COLO829 (cell line): ENCODE measurements at places on chromosomes 16 and 17.
A peak's percentile ranks its signal among the peaks of the same experiment; 100 is the strongest.

- DNase-seq, result no peak
Observed at GRCh38 chr17:74053712-74054078, 149.8 kb upstream of the RPL38 start.

DNA sequence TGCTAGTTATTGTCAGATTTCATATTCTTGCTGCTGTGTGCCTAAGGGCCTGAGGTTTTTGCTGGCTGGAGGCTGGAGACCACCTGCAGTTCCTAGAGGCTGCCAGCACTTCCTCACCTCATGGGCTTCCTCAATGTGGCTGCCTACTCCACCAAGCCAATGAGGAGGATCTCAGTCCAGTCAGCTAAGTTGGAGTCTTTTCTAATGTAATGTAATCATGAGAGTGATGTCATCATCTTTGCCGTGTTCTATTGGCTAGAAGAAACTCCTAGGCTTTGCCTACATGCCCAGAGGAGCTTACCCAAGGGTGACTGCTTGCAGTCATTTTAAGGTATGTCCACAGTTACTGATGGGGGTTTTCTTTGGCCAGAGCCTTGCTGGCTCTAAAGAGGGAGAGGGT lies 53.0 kb downstream of the SOCS3 start:
- no peak for DNase-seq

DNA sequence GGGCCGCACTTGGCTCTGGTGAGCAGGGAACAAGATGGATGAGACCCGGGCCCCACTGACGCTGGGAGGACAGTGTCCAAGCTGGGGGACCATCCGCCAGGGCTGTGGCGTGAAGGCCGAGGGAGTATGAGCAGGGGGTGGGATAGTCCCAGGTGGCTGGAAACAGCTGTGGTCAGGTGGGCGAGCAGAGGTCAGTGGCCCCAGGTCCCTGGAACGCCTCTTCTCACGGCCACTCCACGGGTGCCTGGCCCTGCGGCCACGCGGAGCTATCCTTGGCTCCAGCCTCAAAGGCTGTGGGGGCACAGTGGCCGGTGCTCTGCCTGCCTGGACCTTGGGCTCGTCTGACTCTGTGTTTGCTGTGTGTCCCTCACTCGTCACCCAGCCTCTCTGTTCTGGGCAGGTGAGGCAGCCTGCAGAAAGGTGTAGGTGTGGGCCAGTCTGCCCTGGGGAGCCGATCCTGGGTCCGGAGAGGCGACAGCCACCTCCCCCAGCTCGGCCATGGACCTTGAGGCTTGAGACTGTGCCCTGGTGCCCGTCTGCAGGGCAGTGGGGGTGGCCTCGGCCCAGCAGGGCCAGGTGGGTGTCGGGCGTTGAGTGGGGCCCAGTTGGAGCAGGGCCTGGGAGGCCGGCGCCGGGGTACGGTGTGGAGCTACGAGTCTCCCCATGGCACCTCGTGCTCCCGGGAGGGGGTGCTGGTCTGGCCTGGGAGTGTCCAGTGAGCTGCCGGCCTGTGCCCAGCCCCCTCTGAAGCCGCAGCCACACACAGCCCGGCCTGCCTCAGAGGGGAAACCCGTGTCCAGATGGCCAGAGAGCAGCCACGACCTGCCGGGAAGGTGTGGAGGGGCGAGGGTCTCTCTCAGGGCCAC lies 10.0 kb downstream of the CACNA1H start:
- no peak for DNase-seq

DNA sequence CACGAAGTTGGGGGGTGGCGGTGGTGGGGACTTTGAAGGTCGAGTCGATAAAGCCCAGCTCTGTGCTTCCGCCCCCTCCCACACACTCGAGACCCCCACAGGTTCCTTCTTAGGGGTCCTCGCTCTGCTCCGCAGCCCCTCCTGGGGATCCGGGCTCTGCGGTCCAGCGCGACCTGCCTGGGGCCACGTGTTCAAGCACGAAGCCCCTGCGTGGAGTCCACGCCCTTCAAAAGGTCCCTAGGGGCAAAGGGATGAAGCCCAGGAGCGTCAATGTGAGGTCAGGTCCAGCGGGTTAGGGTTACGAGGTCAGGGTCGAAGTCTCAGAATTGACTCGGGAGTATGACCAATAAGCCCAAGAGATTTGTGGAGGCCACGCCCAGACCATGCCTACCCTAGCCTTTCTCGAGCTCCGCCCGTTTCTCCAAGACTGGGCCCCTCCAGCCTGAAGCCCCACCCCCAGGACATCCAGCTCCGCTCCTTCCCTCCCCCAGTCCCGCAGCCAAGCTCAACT lies 786 bp upstream of the CACNA1G start:
- DNase-seq, result peak; percentile 70

- no peak for DNase-seq
Observed at GRCh38 chr17:4208238-4208637, 55.5 kb downstream of the ANKFY1 start.

GRCh38 chr16:47724115-47724785 lies 263.1 kb downstream of the PHKB start:
- DNase-seq, result no peak

DNA sequence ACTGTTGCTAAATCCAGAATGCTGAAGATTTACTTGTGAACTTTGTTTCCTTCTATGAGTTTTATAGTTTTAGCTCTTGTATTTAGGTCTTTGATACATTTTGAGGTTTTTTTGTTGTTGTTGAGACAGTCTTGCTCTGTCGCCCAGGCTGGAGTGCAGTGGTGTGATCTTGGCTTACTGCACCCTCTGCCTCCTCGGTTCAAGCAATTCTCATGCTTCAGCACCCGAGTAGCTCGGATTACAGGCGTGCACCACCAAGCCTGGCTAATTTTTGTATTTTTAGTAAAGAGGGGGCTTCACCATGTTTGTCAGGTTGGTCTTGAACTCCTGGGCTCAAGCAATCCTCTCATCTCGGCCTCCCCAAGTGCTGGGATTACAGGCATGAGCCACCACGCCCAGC lies 14.4 kb downstream of the TENT4B start:
- DNase-seq, result no peak

DNA sequence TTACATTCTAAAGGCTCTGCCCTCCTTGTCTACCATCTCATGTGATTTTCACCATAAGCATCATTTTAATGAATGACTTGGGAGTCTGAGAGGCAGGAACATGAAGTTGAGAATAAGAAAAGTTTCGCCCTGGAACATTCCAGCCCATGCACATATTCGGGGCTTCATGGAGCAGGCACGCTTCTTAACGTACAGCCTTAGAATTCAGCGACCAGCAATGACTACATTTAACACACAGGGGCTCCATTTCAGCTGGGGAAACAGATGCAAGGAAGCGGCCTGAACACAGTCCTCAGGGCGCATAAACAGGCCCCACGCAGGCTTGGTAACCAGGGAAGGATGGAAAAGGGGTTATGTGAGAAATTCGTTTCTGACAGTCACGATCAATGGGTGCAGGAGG lies 357.4 kb downstream of the SLC39A11 start:
- no peak for DNase-seq

GRCh38 chr17:55986817-55987216 lies 166.5 kb upstream of the ANKFN1 start:
- DNase-seq, result no peak

- no peak for DNase-seq
Observed at GRCh38 chr17:57113011-57113410, 28.0 kb downstream of the AKAP1 start.

- no peak for DNase-seq
Observed at GRCh38 chr17:19449656-19450055, 38.6 kb downstream of the RNF112 start.

DNA sequence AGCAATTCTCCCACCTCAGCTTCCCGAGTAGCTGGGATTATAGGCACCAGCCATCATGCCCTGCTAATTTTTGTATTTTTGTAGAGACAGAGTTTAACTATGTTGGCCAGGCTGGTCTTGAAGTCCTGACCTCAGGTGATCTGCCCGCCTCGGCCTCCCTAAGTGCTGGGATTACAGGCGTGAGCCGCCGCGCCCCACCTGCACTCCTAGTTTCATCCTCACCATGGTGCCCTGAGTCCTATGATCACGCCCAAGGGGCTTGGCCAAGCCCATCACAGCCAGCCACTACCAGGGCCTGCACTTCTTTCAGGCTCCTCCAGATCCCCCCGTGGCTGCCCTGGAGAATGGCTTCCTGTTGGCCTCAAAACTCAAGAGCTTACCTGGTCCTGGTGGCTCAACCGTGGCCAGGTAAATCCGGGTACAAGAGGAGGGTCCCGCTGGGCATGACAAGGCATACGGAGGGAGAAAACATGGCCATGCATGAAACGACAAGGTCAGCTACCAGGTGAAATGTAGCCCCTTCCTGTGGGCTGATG lies 20.4 kb upstream of the TFAP4 start:
- no peak for DNase-seq

DNA sequence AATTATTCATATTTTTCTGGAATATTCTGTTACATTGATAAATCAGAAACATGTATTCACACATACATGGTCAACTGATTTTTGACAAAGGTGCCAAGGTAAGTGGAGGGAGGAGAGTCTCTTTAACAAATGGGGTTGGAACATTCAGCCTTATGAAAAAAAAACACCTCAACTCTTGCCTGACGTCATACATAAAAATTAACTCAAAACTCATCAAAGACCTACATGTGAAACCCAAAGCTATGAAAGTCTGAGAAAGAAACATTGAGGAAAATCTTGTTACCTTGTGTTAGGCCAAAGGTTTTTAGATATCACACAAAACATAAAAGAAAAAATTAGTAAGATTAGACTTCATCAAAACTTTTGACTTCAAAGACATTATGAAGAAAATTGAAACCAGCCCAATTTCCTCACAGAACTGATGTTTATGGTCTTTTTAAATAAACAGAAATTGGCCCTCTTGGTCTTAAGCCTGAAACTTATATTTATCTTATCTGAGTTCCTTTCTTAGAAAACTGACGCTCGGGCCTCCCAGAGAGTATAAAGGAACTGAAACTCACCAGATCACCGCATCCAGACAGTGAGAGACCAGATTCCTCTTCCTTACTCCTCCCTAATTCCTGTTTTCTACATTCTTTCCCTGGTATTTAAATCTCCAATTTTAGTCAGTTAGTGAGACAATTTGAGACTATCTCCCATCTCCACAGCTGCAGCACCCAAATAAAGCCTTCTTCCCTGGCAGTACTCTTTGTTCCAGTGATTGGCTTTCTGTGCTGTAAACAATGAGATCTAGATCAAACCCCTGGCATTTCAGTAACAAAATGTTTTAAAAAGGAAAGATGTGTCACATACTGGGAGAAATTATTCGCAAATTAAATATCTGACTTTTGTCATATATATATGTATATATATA lies 4.0 kb downstream of the HYDIN start:
- DNase-seq, result no peak

DNA sequence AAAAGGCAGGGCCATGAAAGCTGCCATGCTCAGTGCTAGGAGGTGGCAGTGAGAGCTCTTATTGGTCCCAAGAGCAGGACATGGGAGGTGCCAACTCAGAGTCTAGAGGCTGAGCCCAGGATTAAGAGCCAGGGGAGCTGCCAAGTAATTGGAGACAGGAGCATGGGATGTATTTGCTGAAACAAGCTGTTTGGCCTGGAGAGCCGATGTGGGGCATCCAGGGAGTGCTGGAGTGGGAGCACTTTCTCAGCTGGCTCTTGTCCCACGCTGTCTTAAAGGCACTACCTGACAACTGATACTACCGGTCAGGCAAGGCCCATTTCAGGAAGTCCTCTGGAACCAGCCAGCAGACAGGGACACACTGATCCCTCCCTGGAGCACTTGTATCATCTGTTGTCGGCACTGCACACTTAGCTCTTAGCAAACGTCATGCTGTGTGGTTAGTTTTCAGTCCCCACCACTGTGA lies 19.3 kb downstream of the ANKFN1 start:
- no peak for DNase-seq

- DNase-seq, result no peak
Observed at GRCh38 chr17:17189559-17189958, 16.6 kb downstream of the PLD6 start.

DNA sequence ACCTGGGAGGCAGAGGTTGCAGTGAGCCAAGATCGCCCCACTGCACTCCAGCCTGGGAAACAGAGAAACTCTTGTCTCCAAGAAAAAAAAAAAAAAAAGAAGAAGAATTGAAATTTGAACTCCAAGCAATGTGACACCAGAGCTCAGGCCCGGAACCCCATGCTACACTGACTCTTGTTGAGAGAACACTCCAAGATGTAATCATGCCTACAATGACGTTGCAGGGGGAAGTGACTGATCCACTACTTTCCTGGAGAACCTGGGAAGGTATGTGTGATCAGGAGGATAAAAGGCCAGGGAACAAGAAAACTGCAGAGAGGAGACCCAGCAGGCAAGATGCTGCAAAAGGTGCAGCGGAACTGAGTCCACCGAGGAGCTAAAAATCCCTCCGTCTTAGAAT lies 57.9 kb downstream of the ADCY9 start:
- DNase-seq, result peak; percentile 9

DNA sequence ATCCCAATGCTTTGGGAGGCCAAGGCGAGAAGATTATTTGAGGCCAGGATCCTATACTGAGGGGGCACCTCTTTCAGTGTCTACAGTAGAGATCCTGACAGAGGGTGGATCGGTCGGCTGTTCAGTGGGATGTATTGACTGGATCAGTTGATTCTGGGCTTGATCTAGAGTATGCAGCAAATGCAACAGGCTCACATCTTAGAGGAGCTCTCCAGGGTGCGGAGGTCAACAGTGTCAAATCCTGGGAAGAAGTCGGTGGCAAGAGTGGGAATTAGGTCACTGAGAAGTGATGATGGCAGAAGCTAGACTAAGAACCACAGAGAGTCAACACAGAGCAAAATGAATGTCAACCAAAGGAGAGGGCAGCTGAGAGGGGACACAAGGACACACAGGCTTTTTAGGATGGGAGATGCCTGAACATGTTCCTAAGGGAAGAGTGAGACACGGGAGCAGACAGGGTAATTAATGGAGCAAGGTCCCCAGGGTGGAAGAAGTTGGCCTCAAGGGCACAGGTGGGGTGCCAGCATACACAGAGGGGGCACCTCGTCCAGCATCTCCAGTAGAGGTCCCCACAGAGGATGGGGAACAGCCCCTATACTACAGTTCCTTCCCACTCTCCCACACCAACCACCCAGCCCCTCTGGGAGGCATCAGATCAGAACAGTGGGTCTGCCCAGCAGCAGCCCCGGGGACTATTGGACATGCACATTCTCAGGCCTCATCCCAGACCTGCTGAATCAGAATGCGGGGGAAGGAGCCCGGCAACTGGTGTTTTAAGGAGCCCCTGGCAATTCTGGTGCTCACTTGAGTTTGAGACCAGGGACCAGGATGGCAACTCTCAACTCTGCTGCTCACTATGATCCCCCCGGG lies 10.0 kb upstream of the CYTH1 start:
- DNase-seq, result no peak

DNA sequence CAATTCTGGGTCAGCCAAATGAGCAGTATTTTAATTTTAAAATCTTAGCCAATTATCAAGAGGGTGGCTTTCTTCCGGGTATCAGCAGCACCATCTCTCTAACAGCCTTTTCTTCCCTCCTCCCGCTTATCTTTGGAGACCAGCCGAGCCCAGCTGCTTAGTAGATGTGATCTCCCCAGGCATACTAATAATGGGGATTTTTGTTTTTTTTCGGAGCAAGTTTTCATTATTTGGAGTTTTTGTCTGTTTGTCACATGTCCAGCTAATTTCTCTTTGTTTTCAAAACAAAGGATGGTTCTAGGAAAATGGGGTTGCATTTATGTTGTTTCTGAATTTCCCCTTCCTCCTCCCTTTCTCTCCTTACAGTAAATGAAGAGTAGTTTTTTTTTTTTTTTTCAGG lies 170.5 kb upstream of the MPHOSPH6 start:
- DNase-seq, result no peak
